ENCODE measurements at places on chromosomes 1 and 21.
A peak's percentile ranks its signal among the peaks of the same experiment; 100 is the strongest.

- DNase-seq, result no peak
Observed at GRCh38 chr1:54716299-54717047, 812 bp downstream of the TTC4 start.

DNA sequence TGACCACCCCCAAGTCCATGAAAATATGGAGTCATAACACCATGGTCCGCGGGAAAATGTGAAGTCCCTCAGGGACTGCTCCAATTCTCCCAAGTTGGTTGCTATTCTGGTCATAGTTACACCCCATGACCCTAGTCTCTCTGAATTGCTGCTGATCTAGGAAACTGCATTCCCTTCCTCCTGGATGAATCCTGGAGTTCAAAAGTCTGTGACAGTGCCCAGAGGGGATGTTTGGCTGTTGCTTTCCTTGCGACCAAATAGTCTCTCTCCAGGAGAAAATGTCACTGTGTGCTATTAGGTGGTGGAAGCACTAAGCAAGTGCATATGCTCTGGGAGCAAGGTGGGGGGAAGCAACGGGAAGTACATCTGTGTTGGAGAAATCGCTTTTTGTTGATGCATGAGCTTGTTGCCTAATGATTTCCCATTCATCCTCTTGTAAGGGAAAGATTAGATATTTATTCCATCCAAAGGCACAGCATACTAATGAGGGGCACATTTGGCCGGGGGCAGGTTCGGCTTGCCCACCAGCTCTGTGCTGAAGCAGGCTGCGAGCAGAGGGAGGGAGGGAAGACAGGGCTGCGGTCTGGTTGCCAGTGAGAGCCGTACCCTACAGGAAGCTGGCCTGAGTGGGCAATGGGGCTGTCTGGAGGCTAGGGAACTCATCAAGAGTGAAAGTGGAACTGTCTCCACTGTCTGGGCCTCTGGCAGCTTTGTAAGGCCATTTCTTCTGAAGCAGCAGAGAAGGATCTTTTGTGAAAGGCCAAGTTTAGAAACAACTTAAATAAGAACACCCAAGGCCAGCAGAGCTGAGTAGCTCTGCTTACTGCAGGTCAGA, 27.2 kb downstream of the SYT6 start:
- DNase-seq, result no peak

DNA sequence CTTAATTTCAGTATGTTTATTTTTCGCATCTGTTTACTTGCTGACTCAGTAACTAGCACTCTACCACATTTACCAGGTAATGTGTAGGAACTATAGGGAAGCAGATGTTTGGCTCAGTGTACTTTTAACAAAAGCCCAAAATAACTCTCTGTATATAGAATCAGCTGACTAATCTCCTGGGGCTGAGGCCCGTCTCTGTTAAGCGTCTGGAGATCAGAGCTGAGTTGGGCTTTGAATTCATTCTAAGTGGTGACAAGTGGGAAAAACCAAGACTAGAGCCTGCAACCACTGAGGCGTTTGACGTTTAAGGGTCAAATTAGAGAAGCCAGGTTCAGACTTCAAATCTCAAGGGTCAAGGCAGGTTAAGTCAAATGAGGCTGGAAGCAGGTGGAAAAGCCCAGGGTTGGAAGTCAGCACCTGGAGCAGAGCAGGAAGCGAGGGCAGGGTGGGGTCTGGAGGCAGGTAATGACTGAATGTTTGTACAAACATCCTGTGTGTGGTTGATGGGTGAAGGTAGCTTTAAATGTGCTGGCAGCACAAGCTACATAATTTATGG, 56.8 kb upstream of the LYST start:
- DNase-seq, result peak; percentile 95

DNA sequence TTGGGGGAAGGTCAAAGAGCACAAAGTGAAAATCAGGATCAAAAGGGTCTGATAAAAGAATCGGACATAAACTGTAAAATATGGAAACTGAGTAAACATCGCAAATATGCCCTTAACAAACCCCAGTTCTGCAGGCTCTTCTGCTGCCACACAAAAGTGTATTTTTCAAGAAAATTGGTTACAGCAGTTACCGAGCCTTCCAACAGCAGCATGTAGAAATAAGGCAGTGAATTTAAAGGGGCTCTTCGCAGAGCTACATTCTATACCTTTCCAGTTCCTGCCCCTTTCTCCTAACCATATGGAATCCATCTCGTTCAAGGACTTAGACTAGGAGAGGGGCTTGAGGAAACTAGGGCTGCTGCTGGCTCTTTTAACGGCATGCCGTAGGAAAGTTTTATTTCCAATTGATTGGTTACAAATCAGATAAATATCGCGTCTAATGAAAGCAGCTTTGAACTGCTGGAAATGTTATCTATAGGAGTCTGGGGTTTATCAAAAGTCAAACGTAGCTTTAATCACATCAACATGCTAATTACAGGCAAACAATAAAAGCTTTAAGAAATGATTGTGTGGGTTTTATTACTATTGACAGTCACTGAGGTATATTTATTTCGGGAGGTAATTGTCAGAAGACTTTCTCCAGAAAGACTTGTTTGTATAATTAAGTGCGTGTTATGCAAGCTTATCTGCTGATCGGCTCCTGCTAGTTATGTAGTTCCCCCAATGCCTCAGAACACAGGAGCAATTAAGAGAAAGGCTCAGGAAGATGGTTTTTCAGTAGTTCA, 59.1 kb downstream of the GORAB start:
- DNase-seq, result no peak

DNA sequence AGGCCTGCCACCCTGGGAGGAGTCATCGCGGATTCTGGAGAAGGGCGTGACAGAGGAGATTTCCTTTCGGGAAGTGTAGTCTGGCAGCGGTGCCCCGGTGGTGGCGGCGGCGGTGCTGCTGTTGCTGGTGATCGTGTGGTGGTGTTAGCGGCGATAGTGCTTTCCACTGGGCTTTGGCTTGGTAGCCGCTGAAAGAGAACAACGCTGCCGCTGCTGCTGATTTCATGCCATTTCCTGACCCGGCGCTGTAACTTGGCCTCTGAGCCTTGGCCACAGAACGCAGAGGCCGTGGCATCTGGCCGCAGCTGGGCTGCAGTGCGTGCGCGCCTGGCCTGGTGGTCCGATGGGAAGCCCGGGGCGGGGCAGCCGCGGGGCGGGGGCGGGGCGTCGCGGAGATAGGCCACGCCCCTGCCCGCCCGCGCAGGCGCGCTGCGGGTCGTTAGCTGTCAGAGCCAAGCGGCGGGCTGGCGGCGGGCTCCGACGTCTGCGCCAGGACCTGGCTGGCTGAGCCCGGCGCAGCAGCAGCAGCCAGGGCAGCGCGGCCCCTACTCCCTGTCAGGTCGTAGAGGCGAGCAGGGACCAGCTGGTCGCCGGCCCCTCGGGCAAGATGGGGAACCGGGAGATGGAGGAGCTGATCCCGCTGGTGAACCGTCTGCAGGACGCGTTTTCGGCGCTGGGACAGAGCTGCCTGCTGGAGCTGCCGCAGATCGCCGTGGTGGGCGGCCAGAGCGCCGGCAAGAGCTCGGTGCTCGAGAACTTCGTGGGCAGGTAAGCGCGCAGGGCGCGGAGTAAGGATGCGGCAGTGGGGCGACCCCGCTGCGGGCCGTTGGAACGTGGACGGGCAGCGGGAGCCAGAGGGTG, at the start of gene DNM3:
Gene DNM3, plus strand, starts transcription at position 449 of the 861 bp plus-strand sequence. Its CDS starts 159 bp downstream, at position 608.
- DNase-seq, result peak; percentile 46

DNA sequence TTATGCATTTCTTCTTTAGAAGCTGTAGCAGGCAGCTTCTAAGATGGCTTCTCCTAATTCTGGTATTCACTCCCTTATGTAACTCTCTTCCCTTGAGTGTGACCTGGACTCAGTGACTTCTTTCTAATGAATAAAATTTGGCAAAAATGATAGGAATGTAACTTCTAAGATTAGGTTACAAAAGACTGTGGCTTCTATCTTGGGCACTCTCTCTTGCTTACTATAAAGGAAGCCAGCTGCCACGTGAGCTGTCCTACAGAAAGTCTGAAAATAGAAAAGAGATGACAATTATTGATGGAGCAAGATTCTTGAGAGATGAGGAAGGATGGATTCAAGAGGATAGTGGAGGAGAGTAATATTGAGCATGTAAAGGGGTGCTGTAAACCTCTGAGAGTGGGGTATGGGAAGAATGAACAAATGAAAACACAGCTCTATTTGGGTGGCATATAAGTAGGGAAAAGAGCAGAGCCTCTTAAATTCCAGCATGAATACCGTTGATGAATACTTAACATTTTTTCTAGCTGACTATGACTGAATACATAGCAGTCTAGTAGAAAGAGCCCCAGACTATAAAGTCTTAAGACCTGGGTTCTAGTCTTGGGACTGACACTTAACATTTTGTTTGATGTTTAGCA, 5.5 kb downstream of the TSEN15 start:
- DNase-seq, result no peak

DNA sequence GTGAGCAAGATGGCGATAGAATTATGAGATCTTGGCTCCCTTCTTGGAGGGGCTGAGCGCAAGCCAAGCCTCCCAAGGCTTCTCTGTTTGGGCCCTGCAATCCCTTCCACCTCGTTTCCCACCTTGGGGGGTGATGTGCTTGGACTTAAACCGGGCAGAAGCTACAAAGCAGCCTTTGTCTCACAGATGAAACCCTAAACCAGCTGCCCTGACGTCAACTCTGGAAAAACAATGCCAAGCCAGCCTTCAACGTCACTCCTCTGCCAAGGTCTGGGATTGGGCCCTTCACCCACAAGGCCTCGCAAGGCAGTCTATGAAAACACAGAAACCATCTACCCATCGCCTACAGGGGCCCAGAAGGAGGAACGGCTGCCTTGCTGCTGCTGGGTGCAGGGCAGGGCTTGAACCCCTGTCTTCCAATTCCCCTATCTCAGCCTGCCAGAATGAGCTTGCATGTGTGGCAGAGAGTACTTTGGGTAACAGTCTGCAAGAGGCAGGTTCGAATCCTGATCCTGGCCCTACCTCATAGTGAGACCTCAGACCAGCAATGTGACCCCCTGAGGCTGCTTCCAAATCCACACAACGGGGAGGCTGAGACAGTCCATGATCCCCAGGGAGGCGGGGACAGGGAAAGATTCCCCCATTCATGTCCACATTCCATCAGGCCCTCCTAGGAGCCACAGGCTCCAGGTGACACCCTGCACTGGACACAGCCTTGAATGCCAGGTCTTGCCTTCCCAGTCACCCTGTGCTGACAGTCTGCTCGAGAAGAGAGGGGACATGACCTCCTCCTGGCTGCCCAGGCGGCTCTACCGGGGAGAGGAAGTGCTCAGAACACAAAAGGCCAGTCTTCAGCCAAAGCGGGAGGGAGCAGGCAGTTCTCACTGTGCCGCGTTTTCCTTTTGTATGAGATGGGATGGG, 15.0 kb downstream of the IFFO2 start:
- DNase-seq, result no peak

GRCh38 chr1:93758842-93759515, 77.3 kb upstream of the BCAR3 start:
- no peak for DNase-seq

DNA sequence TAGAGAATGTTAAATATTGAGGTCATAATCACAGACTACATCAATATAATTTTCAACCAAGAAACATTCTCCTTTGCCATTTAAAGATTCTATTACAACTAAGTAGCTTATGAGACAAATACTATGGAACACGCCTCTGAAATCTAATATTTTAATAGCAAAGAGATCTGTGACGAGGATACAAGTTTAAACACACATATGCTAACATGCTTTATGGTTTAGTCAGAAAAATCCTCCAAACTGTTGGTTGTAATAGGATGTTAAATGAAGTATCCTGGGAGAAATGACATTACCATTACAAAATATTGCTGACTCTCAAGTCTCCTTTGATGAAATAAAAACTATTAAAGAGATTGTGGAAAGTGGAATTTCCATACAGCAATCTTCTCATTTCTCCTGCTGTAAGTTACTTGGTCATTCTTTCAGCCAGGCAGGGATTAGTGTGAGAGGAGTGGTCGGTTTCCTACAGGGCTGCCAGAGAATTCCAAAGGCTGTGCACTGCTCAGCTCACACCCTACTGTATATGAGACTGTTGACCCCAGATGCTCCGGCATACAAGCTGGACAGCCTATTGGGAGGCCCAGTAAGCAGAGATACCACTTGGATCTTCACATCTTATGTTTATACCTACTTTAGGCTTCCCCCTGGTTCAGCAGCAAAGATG, 26.6 kb downstream of the SCYL3 start:
- no peak for DNase-seq

DNA sequence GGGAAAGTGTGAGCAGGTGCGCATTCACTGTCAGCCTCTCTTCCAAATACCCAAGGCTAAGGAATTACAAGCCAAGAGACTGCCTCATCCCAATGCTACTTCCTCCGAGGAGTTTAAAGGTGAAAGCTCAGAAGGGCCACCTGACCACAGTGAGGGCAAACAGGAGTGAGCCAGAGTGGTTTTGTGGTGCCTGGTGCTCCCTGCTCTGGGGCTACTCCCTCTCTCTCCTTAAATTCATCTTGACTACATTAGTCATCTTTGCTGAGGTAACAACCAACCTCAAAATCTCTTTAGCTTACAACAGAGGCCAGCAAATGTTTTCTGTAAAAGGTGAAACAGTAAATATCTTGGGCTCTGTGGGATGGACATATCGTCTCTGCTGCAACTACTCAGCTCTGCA, 14.2 kb upstream of the ZBTB8A start:
- no peak for DNase-seq

DNA sequence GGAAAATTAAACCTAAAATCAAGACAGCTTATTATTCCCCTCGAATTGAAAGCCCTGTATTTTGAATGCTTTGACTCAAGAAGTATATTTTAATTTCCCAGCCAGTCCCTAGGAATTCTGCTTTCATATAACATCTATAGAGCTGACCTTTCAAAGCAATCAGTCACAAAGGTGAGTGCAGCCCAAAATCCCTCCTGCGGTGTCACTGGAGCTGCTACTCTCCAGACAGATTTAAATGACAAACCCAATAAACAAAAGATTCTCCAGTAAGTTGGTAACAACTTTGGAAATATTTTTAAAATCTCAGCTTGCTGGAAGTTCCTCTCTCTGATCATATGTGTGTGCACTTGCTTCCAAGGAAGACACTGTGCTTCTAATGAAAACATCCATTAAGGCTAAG, 14.7 kb downstream of the PLPP3 start:
- no peak for DNase-seq

- DNase-seq, result no peak
Observed at GRCh38 chr1:59180735-59181134, 116.2 kb upstream of the FGGY start.

GRCh38 chr1:192657760-192658159, 21.8 kb downstream of the RGS13 start:
- DNase-seq, result no peak

DNA sequence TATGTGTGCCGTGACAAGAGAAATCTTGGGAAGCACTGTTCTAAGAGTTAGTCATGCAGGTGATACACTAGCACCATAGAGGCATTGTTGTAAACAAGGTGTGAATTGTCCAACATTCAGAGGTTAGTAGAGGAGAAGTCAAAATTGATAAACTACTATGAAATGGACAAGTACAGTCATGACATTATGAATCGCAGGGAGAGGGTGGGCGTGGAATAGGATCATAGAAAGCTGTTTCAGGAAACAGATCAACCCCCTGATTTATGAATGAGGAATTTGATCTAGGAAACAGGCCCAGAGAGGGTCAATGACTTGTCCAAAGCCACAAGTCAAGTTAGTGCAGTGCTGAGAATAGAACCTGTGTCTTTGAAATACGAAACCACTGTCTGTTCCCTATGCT, 58.5 kb upstream of the LAX1 start:
- no peak for DNase-seq
